ENCODE measurements at places on chromosomes 4 and X.

DNA sequence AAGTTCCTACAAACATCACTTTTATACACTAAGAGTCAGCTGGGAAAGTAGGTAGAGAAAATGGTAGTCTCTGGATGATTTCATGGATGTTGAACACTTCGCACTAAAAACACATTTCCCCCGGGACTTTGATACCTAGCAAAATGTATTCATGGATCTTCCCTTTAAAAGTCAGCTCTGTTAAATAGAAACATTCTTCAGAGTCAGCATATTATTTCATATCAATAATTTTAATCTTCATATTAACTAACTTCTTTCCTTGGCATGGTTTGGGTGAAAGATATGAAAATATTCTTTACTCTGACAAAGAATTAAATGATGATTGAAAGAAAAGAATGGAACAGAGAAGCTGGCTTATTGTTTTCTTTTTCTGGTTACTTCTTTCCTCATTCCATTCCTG, 185.5 kb downstream of the NDST4 start:
- DNase-seq = no peak

DNA sequence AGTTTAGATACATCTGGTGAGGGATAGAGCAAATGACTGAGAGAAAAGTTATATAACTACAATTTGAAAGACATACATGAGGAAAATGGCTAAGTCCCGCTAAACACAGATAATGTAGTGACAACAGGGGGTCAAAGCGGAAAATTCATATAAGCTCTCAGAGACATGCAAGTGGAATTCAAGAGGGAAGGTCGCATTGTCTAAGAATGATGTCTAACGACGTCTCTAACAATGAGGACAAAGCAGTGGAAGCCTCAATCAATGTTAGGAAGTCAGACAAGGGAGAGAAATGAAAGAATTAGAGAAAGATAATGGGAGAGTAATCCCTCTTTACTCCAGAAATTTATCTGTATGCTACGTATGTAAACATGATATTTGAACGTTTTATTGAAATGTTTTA, 113.4 kb downstream of the ANTXR2 start:
- no peak for DNase-seq

DNA sequence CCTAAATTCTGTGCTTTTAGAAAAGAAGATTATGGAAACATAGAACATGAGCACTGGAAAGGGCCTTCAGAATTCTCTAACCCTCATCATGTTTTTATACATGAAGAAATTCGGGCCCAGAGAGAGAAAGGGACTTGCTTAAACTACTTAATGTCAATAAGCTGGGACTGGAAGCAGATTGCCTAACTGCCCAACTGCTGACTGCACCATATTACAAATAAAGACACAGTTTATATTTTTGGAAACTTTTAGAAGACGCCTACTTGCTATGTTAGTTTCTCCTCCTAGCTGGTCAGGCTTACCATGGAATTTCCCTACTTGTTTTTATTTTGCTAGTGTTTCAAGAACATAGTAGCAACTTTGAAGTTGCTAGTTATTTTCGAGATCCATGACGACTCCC, 47.1 kb downstream of the SLC9A6 start:
- no peak for DNase-seq

- no peak for DNase-seq
Observed at GRCh38 chr4:10456260-10456594, 999 bp downstream of the ZNF518B start.

- no peak for DNase-seq
Observed at GRCh38 chrX:103780336-103781061, 3.9 kb downstream of the PLP1 start.

GRCh38 chr4:166519774-166520173, 646.7 kb downstream of the TLL1 start:
- DNase-seq = no peak

- no peak for DNase-seq
Observed at GRCh38 chr4:71558248-71558647, 219.4 kb downstream of the SLC4A4 start.

GRCh38 chr4:114226968-114227760, 247.7 kb upstream of the ARSJ start:
- DNase-seq = no peak

GRCh38 chr4:16360694-16361262, 134.5 kb upstream of the TAPT1 start:
- DNase-seq = no peak

- DNase-seq = no peak
Observed at GRCh38 chr4:72313121-72313520, 255.9 kb downstream of the ADAMTS3 start.

DNA sequence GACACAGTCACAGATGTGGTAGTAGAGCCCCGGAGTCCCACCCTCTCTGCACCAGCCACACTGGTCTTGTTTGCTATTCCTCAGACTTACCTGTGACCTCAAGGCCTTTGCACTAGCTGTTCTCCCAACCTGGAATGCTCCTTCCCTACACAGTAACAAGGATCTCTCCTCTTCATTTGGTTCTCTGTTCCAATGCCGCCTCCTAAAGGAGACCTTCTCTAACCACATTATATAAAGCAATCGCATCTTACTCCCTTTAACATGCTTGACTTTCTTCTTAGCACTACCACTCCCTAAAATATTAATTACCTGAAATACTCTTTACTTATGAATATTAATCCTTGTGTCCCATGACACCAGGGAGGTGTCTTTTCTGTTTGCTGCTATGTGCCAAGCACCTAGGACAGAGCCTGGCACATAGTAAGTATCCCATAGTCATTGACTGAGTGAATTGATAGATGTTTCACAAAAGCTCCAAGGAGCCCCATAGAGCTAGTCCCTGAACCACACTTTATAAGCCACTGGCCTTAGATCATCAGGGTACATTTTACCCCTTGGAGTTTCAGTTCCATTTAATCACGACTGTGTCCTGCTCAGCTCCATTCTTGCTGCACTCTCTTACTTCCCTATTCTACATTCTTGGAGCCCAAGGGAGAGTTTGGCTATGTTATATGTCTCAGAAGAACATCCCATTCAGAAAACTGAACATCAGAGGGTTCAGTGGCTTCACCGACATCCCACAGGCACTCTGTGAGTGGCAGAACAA, 312.7 kb downstream of the RAB28 start:
- no peak for DNase-seq

DNA sequence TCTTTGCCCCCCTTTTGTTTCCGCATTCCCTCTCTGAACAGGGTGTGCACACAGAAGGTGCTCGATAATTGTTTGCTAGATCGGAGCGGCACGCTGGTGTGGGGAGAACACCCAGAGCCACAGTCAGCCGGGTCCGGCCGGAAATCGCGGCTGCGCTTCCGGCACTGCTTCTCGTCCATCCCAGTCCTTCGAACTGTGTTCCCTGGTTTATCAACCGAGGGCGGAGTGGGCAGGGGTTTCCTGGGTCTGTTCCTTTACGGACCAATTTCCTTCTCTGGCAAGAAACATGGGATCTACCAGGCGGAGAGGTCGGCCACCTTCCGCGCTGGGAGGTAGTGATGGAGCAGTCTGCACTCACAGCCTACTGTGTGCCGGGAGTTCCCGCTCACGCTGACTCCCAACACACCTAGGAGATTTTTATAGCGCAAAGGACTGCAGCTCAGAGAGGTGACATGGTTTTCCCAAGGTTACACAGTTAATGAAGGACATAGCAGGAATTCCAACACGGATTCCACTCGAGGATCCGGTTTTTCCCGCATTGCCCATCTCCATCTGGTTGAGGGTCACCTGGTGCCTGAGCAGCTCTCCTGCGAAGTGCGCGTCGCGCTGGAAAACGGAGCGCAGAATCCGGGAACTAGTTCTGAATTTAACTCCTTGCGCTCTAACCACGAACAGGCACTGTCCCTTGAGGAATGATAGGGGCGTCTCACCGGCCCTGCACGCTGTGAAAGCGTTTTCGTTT, 6.8 kb downstream of the MSX1 start:
- DNase-seq = peak; percentile 50

DNA sequence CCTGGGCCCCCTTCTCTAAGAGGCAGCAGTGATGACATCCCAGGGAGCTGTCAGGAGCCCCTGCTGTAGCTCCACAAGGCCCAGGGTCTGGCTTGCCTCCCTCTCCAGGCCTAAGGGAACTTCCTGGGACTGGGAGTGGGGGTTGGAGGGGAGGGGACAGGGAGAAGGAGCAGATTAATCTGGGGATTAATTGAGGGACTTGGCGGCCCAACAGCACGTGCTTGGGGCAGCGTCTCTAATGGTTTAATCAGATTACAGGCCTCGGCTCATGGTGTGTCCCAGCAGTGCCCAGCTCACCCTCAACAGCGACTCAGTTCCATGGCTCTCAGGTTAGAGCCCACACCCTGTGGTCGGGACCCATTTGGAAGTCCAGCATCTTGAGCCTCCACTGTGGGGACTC, 47.9 kb downstream of the EFNB1 start:
- peak; percentile 24 for DNase-seq

DNA sequence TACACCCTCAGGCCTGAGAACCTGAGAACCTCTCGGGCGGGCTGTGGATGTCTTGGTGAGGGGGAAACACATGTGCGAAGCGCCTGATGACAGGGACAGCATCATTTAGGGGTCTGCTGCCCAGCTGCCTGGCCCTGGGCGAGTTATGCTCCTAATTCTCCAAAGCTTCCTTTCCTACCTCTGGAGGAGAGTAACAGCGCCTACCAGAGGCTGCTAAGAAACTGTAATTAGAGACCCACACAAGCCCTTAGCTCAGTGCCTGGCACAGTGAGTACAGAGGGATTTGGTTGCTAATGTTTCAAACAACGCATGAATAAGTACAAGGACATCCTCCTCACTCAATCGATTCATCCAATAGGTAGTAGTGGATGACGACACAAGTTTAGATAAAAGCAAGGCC, 40.4 kb downstream of the BCOR start:
- no peak for DNase-seq

- DNase-seq = no peak
Observed at GRCh38 chr4:88527787-88528186, 4.2 kb upstream of the PYURF start.

- peak; percentile 22 for DNase-seq
Observed at GRCh38 chrX:52574416-52575275, 57.8 kb upstream of the XAGE1B start.

Measured in BE2C (cell line).